ENCODE measurements at places on chromosomes 6 and 20.
A peak's percentile ranks its signal among the peaks of the same experiment; 100 is the strongest.

DNA sequence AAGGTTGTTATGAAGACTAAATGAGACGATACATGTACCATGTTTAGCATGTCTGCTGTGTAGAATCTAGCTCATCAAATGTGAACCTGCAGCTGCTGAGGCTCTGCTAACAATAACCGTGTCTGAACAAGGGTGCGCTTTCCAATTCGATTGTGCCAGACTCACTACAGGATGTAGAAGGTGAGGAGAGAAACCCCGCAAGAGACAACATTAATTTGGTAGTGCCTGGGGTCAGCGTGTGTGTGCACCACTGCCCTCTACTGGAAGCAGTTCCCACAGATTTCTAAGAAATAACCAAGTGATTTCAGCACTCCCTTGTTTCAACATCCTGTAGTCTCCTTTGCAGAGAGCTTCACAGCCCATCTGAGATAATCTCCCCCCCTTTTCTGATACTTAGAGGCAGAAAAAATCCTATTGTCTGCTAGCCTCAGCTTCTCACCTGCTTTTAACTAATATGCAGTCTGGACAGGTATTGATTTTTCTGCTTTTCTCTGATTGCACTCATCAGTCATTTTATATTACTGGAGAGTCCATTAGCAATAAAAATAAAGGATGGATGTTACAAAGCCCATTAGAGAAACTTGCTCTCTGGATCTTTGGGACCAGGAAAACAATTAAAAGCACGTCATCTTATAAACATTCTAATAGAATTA lies 96.7 kb upstream of the BACH2 start:
- no peak for DNase-seq

GRCh38 chr6:36979347-36979742 lies 6.7 kb downstream of the MTCH1 start:
- DNase-seq = no peak

DNA sequence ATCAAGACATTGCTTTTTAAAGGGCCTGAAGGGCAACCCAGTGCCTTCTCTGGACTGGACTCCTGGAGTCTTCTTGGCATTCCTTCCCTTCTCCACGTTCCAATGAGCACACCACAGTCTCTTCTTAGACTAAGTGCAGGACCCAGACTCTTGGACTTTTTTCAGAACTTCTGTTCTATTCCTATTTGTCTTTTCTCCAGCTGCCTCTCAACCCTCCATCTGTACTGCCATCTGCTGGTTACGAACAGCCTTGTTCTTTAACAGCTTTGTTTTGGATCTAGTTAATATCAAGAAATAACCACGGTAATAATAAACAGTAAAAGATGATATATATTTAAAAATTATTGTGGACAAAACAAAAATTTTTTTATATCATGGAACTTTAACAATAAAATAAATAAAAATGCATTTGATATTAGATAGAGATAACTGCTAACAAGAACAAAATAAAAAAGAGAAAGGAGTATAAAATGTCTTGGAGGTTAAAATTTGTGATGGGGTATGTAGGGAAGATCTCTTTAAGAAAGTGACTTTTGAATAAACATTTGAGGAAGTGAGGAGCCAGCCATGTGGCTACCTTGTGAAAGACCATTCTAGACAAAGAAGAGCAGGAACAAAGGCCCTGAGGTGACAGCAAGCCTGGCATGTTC lies 105.1 kb upstream of the HCRTR2 start:
- DNase-seq = no peak

DNA sequence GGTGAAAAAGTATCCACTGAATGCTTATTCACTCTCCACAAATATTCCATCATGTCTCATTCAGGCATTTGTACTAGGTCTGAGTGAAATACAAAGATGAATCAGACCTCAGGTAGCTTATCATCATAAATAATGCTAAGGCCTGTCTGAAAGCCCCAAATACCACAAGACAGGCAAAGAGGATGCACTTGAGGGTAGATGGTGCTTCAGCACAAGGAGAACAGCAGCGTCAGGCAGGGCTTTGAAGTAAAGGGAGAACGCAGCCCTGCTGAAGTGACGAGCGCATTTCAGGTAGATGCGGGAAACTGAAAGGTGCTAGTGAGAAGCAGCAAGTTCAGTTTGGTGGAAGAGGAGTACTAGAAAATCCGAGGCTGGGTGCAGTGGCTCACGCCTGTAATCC lies 38.7 kb downstream of the MAP3K5 start:
- DNase-seq = peak; percentile 41

DNA sequence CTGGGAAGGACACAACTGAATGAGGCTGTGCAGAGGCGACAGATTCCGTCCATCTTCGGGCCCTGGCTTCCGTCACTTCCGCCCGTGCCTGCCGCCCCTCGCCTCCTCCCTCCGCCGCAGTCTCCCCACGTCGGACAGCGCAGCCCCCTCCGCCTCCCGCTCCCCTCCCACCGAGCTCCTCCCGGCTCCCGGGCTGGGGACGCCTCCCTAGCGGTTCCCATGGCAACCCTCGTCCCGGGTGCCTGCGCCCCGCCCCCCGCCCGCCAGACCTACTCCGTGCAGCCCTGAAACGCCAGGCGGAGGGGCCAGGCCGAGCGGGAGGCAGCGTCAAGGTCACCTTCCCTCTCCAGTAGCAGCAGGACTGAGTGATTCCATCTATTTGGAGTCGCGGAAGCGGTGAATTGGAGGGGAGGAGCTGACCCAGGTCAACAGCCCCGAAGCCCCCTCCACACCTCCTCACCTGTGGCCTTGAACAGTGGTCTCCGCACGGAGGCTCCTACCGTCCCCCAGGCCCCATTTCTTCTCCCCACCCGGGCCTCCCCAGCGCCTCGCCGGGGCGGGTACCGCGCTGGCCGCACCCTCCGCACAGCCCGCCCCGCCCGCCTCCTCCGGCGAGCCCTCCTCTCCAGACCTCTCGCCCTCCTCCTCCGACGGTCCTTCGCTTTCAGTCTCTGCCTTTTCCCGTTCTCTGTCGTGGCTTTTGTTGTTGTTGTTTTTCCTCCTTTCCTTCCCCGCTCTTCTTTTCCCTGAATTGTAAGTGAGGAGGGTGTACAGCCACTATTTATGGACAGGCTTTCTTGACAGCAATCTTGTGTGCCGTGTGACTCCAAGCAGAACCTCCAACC lies 951 bp downstream of the NRSN2 start:
- DNase-seq = no peak

- DNase-seq = no peak
These were observed 135.5 kb upstream of the TNFAIP3 start for GRCh38 chr6:137731600-137731959.

GRCh38 chr6:138446821-138447220 lies 42.8 kb downstream of the HEBP2 start:
- no peak for DNase-seq

DNA sequence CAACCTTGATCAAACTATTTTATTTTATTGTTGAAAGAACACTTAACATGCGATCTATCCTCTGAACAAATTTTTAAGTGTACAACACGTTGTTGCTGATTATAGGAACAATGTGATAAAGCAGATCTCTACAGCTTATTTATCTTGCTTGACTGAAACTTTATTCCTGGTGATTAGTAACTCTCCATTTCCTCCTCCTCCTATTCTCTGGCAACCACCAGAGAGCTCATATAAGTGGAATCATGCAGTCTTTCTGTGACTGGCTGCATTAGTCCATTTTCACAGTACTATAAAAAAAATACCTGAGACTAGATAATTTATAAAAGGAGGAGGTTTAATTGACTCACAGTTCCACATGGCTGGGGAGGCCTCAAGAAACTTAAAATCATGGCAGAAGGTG lies 218.1 kb downstream of the LRFN2 start:
- DNase-seq = no peak

GRCh38 chr6:149750136-149750609 lies 632 bp downstream of the PCMT1 start:
- DNase-seq = peak; percentile 27
